Mesenteric fat pad (tissue), 1 donor: ENCODE measurements at places on chromosomes 11 and 22. TPM values are rescaled to one million over a fixed set of nuclear protein-coding genes. Genes with fewer than 3 reads are reported as not detected.

GRCh38 chr22:42365111-42365865 lies 66.9 kb downstream of the NFAM1 start:
- DNase-seq: no peak

GTSE1 gene
- total RNA-seq: 0.39 TPM

- no peak for DNase-seq
Measured at GRCh38 chr22:27433585-27434190, 367.9 kb downstream of the MN1 start.

HEPHL1 gene
- total RNA-seq: not detected

DNA sequence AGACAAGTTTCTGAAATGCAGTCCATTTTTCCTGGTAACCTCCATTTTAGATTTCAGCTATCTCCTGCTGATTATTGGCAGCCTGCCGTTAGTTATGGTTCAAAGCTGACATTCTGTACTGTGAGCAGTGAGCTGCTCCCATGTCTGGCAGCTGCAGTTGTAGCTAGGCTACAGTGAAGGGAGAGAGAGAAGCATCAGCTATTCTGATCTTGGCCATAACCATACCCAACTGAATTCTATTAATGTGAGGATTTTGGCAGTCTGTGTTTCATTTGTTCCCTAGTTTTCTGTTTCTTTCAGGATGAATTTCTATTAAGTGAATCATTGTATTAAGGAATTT lies 33.4 kb downstream of the SIK2 start:
- DNase-seq: no peak

GRCh38 chr11:74253361-74253760 lies 58.1 kb downstream of the P4HA3 start:
- DNase-seq: no peak

OR2AT4 gene
- not detected for total RNA-seq

OR51I2 gene
- total RNA-seq: not detected

- DNase-seq: no peak
Measured at GRCh38 chr11:75475767-75476650, 43.0 kb upstream of the KLHL35 start.

SPINDOC gene
- total RNA-seq: 16.2 TPM

JOSD1 gene
- total RNA-seq: 53.8 TPM

DNA sequence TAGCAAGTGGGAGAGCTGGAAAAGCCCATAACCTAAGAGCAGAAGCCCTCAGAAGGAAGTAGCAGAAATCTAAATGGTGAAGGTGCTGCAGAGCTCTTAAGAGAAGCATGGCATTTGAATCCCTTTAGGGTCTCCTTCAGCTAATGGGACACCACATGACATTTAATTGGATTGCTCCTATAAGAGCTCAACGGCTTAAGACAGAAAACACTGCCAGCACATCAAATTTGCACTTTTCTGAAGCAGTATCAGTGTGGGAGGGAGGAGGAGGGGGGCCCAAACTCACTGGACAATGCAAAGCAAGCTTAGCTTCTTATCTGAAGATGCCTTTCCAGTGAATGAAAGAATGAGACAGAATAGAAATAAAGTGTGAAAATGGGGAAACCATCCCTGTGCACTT lies 287.9 kb upstream of the MTNR1B start:
- no peak for DNase-seq

GRCh38 chr11:127627629-127628457 lies 627.3 kb upstream of the KIRREL3 start:
- DNase-seq: no peak

GRCh38 chr22:37763652-37764051 lies 44.1 kb upstream of the GCAT start:
- no peak for DNase-seq

PAMR1 gene
- total RNA-seq: 30.8 TPM

DNA sequence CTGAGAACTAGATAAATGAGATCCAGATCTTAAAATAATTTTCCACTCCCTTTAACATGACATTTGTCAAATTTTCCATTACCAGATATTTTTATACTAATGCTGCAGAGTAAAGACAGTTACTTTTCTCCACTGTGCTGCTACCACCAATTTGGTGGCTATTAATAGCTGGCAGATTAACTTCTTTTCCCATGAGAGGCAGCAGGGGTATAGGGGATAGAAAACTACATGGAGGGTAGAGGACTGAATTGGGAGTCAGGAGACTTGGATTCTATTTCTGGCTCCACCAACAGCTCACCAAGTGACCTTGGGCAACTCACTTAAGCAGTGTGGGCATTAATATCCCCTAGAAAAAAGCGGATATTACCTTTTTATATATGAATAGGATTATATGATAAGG lies 69.2 kb downstream of the KIF18A start:
- no peak for DNase-seq

KRTAP5-7 gene
- 0.39 TPM for total RNA-seq

- peak; percentile 90 for DNase-seq
Measured at GRCh38 chr11:122882189-122882856, at the start of gene JHY. JHY (plus strand) TSS chr11:122882759; CDS start chr11:122885850, 3,091 bp downstream.

NFAM1 gene
- total RNA-seq: 17.6 TPM

SOX6 gene
- 4.5 TPM for total RNA-seq

DNA sequence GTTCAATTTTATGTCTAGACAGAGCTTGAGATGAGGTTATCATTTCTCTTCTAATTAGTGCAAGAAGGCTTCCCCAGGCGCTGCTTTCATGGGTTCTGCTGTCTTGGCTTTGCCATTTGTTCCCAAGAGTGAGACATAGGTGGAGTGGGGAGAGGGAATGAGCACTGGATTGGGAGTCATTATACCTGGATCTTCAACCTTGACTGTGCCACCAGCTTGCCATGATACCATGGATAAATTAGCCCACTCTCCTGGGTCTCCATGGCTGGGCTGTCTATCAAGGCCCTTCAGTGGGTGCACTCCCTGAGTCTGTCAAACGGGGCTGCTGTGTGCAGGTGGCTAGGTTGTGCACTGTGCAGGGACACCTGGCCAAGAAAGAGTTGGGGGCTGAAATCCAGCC lies 15.6 kb upstream of the NECTIN1 start:
- peak; percentile 57 for DNase-seq

CCDC81 gene
- total RNA-seq: 0.64 TPM

DNA sequence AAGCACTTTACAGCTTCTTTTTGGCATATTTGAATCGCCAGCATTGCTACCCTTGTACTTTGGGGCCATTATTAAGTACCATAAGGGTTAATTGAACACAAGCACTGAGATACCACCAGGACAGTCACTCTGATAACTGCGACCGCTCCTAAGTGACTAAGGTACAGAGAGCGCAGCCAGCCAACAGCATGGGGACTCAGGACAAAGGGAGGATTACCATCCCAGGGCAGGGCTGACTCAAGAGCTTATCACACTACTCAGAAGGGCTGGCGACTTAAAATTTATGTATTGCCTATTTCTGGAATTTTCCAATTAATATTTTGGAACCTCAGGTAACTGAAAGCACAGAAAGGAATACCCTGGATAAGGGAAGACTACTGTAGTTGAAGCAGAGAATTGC lies 479 bp downstream of the ZNF280A start:
- no peak for DNase-seq

SLC5A1 gene
- 1.2 TPM for total RNA-seq

A4GALT gene
- total RNA-seq: 42.1 TPM

TCN2 gene
- 46.5 TPM for total RNA-seq

- DNase-seq: peak; percentile 84
Measured at GRCh38 chr11:270451-271318, 7.5 kb upstream of the NLRP6 start.

TEX54 gene
- total RNA-seq: not detected

DNA sequence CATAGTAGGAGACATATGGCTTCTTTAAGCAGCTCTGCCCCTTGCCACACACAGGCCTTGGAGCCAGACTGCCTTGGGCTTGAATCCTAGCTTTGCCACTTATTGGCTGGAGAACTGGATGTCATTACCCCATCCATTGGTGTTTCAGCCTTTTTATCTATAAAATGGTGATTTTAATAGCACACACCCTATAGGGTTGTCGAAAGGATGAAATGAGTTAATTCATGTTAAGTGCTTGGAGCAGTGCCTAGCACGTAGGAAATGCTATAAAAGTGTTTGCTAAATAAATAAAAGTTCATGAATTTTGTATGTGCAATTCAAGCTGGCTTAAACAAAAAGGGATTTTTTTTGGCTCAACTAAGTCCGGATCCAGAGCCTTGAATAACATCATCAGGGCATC lies 120.7 kb downstream of the TIMP3 start:
- no peak for DNase-seq

DNA sequence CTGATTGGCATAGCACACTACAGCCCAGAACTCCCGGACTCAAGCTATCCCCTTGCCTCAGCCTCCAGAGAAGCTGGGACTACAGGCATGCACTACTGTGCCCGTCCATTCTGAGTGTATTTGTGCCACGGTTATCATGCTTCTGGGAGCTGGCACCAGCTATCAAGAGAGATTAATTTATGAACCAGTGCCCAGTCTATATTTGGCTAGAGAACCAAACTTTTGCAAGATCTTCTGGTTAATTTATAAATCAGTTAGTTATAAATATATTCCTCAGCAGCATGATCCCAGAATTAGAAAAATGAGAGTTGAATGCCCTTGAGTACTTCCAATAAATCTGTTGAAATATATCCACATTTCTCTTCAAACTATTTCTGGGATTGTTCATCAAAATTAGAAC lies 67.5 kb upstream of the OR5AN1 start:
- DNase-seq: no peak

MYOD1 gene
- total RNA-seq: not detected

SMIM35 gene
- total RNA-seq: not detected

SMTN gene
- total RNA-seq: 78.5 TPM

DNA sequence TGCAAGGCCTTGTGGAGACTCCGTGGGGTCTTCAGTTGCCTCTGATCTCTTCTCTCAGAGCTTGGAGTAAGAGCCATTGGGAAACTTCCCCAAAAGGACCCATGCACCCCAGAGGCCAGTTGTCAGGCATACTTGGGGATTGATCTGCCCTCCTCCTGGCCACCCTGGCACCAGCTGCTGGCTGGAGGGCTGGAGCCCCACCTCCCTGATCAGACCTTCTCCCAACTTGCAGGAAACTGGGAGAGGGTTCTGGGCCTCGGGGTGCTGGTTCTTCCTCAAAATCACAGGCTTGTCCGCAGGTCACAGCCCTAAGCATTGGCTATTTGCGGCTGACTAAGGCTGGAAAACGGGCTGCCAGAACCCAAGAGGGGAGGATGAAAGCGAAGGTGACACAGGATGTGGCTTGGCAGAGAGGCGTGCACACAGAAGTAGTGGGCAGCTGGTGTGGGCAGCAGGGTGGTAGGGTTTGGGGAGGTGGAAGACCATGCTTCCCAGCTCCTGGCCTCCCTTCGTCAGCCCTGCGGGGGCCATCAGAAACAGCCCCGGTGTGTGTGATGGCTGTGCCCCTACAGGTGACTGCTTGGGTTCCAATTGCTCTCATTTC lies 1.3 kb upstream of the DGKZ start:
- no peak for DNase-seq

RAB3IL1 gene
- 36.5 TPM for total RNA-seq

DNA sequence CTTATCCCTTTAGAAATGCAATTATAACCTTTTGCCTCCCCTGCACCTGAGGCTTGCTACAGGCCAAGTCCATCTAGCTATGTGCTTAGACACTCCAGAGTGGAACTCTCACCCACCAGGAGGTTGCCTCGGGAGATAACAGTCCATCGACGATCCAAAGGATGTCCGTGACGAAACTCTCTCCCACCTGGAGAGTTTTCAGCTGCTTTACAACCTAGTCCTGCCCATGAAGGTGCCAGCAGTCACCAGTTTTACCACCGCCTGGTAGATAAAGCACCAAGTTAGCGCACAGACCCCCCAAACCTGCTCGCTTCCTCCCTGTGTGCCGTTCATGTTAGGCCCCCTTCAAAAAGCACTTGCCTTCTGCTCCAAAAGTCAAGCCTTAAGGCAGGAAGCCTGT lies 53.1 kb upstream of the SHISAL1 start:
- DNase-seq: no peak

MPZL3 gene
- 1.7 TPM for total RNA-seq

- no peak for DNase-seq
Measured at GRCh38 chr11:131109257-131109656, 193.0 kb upstream of the SNX19 start.

- DNase-seq: no peak
Measured at GRCh38 chr22:50258361-50259292, 2.9 kb downstream of the MAPK12 start.

- no peak for DNase-seq
Measured at GRCh38 chr11:119134389-119134978, 13.1 kb downstream of the HINFP start.

- no peak for DNase-seq
Measured at GRCh38 chr11:59573216-59573615, 42.4 kb downstream of the OSBP start.

NCF4 gene
- 51.0 TPM for total RNA-seq

GRCh38 chr22:49873228-49873940 lies 19.7 kb downstream of the ZBED4 start:
- peak; percentile 59 for DNase-seq

DNA sequence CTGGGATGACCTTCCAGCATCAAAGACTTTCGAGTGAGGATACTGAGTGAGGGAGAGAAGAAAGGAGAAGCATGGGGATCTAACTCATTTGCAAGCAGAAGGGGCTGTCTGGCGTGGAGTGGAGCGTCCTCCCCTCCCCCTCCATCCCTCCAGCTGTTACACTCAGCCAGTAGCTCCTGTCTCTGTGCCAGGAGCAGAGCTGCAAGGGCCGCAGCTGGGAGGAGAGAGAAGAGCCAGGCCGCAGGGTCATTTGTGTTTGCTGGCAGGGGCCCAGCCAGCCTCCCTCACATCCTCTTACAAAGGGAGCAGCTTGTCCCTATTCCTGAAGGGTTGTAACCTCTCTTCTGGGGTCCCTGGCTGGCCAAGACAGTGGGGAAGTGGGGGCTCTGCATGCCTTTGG lies 57.9 kb downstream of the NECTIN1 start:
- DNase-seq: no peak

GRCh38 chr11:31487848-31488247 lies 21.6 kb downstream of the IMMP1L start:
- no peak for DNase-seq

DNA sequence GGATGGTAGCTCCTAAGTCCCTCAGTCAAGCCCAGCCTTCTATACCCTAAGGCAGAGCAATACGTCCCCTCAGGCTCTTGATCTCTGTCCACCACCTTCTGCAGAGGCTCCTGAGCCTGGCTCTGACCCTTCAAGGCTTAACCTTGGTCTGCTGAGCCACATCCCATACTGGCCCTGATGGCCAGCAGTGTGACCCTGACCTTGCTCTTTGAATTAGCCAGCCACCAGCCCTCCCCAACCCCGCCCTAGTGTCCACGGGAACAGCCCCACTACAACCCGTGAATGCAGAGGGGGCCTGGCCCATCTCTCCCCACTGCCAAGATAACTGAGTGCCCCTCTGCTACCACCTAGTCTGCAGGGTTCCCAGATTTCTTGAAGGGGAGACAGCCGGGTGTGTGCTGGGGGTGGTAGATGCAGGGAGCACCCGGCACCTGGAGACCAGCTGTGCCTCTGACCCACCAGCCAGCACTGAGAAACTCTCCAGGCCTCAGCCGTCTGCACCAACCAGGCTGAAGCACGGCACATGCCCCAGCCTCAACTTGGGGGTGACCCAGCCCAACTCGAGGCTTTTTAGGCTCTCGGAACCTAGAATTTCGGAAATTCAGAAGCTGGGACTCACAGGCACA lies 6.2 kb downstream of the ARAP1 start:
- DNase-seq: no peak
